ENCODE measurements at places on chromosomes 5 and 9.

- DNase-seq: no peak
Measured at GRCh38 chr5:175479125-175479881, 943 bp downstream of the SFXN1 start.

GRCh38 chr5:93461756-93462155 is 119.3 kb downstream of the NR2F1-AS1 start:
- no peak for DNase-seq

DNA sequence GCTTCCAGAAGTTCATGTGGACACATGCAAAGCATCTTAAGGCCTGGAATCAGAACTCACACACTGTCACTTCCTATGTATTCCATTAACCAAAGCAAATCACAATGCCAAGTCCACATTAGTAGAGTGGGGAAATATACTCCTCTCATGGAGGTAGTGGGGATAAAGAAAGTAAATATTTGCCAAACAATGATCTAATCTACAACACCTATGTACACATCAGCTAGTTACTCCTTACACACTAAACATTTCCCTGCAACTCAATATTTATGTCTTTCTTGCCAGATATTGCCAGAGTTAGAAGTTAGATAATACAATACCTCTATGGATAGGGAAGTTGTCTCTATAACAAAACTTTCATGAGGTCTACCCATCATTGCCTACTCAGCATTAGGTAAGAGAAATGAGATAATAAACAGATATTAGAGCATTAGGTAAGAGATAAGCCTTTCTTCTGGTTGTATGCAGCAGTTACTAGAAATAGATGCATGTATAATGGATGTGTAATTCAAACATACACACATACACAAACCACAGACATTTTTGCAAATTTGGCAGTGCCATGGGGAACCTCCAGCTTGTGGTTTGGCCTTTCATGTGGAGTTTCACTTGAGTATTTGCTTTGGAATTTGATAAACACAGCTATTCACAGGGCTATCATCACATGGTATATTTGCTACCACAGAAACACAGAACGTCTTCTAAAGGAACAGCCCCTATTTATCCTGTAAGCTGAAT is 196.5 kb downstream of the TLE1 start:
- DNase-seq: no peak

GRCh38 chr9:83061036-83061435 is 1.9 kb downstream of the RASEF start:
- no peak for DNase-seq

- peak; percentile 39 for DNase-seq
Measured at GRCh38 chr9:121133104-121133816, 58.5 kb downstream of the CNTRL start.

DNA sequence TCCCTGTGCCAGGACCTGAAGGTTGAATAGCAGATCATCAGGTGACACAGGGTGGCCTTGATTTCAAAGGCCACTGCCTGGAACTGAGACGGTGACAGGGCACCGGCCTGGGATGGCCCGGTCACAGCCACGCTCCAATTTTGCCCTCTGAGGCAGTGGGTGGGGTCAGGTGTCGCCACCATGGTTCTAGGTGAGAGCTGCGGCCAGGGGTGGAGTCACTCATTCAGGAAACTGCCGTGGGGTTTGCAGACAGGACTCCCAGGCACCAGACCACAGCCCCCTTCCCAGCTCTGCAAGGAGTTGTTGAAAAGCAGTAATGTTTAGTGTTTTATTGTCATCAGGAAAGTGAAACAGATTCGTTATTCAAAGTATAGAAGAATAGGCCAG is 17.3 kb upstream of the RNU6ATAC start:
- DNase-seq: no peak

GRCh38 chr5:138275379-138275782 is 960 bp upstream of the GFRA3 start:
- no peak for DNase-seq

GRCh38 chr5:77443670-77444069 is 48.4 kb downstream of the WDR41 start:
- no peak for DNase-seq
